ENCODE measurements at places on chromosomes 6 and 20. TPM values are rescaled to one million over a fixed set of nuclear protein-coding genes. Genes with fewer than 3 reads are reported as not detected.

- DNase-seq: no peak
These were observed 15.7 kb upstream of the CD93 start for GRCh38 chr20:23101696-23102406.

DNA sequence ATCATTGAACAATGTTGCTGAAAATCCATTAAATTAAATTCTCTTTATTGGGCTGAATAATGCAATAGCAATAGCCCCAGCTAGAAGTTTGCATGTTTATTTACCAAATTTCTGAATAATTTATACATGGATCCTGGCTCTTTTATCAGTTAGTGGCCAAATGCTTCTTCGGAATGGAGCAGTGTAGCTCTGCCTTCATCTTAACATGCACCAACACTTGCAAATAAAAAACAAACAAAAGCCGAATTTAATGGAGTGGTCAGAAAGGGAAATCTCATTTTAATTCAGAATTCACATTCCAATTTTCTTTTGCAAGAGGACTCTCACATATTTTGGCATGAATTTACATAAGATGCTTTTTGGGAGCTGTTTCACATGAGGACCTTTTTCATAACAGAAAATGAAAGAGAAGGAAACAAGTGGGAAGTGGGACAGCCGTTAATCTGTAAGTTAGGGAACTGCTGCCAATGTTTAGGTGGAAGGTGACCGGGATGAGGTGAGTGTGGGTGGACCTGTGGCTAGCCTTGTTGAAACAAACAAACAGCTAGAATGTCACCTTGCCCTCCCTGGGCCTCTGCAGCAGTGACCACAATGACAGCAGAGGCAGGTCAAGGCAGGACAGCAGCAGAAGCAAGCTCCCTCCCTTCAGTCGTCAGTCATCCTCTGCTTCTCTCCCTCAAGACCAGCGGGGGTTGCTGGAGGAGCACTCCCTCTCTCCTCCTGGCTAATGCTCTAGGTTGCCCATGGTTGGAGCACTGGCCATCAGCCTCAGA is 73.2 kb downstream of the INSM1 start:
- no peak for DNase-seq

DNA sequence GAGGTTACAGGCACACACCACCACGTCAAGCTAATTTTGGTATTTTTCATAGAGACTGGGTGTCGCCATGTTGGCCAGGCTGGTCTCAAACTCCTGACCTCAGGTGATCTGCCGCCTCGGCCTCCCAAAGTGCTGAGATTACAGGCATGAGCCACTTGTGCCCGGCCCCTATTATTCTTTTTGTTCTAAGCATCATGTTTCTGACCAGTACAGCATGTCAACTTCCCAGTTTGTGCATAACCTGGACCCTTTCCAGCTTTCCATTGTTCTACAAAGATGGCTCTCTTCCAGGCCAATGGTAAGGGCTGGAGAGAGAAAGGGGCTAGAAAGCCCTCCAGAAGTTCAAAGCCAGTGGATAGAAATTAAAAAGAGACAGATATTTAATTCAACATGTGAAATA is 91.3 kb upstream of the TNFAIP3 start:
- no peak for DNase-seq

GRCh38 chr20:24628985-24629384 is 159.6 kb downstream of the SYNDIG1 start:
- no peak for DNase-seq

Gene SLC17A3
- not detected for total RNA-seq

Data from left cardiac atrium (tissue), 4 donors.